Activated T-cell treated with anti-CD3 and anti-CD28 coated beads, Interleukin-2, amount 50 U/mL, for 72 hours (primary cell): ENCODE measurements at places on chromosomes 1 and 21.

DNA sequence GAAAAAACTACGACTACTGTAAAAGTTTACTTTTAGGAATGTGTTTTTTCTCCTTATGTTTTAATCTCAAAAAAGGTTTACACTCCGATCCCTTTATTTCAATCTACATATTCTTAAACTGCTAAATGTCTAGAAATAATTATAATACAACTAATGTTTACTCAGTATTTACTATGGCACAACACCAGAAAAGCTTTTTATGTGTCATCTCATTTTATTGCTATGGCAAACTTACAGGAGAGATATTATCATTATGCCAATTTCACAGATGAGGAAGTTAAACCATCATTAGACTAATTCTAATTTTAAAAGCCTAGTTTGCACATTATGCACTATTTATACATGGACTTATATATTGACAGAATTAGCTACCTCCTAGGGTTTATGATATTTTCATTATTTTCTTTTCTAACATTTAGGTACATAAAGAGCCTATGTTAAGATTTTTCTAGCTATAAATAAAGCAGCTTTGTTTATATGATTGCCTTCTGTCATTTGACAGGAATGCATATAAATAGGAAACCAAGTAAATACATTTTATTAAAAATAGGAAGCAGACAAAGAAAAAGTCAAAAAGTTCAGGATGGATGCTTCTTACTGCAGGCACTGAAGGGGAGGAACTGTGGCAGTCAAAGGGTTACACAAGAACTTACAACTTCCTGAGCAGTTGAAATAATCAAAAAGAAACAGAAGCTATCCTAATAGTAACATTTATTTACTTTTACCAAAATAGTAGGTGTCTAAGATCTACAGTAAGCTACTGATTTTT lies 442.4 kb downstream of the LTN1 start:
- DNase-seq, result no peak

- peak; percentile 35 for DNase-seq
Measured at GRCh38 chr1:938088-938683, 14.5 kb downstream of the SAMD11 start.

- DNase-seq, result no peak
Measured at GRCh38 chr1:198370996-198371395, 169.5 kb downstream of the ATP6V1G3 start.

DNA sequence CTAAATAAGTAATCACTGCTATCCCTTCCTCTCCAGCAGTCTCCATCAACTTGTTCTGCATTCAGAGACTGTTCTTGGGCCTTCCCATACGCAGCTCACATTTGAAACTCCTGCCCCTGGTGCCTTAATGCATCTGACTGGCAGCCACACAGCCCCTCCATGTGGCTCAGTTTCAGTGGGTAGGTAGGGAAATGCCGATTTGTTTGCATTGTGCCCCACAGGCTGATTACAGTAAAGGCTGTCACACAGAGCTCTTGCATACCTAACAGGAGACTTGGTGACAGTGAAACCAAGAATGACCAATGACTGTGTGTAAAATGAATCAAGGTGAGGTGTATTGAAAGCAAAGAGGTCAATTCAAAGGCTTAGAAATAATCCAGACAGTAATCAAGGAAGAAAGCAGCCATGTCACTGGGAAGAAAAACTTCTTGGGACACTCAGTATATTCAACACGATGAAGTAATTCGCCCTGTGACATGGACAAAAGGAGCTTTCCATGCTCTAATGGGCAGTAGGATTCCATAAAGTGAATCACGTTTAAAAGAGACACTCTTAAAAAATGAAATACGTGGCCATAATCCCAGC lies 12.7 kb upstream of the B3GALNT2 start:
- no peak for DNase-seq

DNA sequence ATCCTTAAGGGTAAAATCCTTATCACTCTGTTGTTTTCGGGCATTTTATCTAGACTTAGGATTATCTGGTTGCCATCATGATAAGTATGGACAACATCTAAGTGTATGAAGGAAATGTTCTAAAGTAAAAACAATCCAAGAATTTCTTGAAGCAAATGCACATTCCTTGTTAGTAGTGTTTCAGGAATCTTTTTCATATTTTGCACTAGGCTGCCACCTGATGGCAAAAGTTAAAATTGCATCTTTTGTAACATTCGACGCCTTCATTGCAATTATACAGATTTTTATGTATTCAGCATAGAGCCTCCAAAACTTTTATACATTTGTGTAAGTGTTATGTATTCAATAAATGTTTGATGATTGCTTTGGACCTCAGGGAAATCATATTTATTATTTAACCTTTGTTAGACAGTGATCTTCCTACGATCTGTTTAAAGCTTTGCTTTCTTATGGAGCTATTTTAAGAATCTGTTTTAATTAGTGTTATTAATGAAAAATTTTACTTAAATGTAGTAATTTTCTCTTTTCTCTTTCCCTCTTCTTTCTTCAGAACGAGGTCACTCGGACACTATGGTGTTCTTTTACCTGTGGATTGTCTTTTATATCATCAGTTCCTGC lies 49.4 kb upstream of the KIAA1614 start:
- peak; percentile 3 for DNase-seq

DNA sequence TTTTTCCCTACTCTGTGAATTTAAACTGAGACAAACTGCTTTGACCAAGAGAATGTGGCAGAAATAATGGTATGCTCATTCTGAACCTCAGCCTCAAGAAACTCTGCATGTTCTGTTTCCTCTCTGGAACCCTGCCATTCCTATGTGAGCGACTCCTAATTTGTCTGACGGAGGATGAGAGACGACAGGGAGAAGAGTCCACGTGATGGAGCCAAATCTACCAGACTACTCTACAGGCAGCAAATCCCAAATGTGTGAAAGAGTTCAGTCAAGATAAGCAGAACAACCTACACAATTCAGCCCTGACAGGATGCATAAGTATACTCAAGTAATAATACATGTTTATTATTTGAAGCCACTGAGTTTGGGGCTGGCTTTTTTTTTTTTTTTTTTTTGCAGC lies 153.5 kb downstream of the DPYD start:
- DNase-seq, result no peak

GRCh38 chr1:56068908-56069307 lies 510.5 kb downstream of the PLPP3 start:
- DNase-seq, result no peak

GRCh38 chr1:246104927-246105326 lies 402.2 kb downstream of the SMYD3 start:
- no peak for DNase-seq

DNA sequence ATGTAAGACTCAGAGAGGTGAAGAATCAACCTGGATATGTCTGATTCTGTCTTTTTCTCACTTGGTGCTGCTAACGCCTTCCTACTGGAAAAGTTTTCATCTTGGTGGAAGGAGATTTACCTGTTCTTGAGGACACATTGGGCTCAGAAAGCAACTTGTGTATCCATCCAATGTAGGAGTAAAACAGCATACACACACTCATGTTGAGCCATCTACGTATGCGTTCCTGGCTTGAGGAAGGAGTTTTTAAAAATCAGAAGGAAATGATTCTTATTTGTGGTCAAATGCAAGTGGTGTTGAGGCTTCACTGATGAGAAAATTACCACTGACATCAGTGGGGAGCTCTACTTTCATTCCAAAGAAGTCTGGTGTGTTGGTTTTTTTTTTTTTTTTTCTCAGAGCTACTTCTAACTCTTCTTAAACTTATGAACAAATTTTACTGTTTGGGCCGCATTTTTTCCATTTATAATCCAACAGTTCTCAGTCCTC lies 25.6 kb downstream of the XCL2 start:
- no peak for DNase-seq

- no peak for DNase-seq
Measured at GRCh38 chr21:35627462-35627861, 432.9 kb downstream of the SETD4 start.

DNA sequence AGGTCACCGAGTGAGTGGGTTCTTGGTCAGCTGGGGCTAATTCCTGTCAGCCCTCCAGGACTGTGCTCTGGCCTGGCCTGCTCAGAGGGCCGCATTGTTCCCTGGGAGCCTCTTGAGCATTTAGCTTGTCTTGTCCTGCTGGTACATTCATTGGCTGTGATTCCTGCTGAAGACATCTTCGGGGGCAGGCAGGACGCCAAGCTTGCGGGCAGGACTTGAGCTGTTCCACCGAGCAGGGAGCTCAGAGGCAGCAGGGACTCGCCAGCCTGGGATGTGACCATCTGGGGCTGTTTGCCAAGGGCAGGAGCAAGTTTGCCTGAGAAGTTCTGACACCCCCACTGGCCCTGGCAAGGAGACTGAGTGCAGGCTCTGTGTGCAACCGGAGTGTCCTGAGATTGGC lies 7.0 kb upstream of the SLC26A9 start:
- no peak for DNase-seq

GRCh38 chr1:15667362-15667761 lies 16.8 kb upstream of the PLEKHM2 start:
- no peak for DNase-seq

GRCh38 chr1:62905309-62905708 lies 121.4 kb downstream of the ATG4C start:
- DNase-seq, result no peak

- no peak for DNase-seq
Measured at GRCh38 chr1:197787623-197788536, 12.6 kb upstream of the DENND1B start.
